A549 treated with CORT108297 at 1 μM for 4 hours (cell line): ENCODE measurements at places on chromosomes 7 and 10. TPM values are rescaled to one million over a fixed set of nuclear protein-coding genes. Genes with fewer than 3 reads are reported as not detected.

The NKX2-3 gene
- 0.06 to 0.11 TPM in 2 of 5 replicates, not detected in the others for total RNA-seq

The MALRD1 gene
- total RNA-seq = not detected in 5 replicates

The SORCS1 gene
- total RNA-seq = not detected in 5 replicates

The EGFR gene
- 85.3 to 136 TPM (median 112 TPM) in 5 replicates for total RNA-seq

The SYPL1 gene
- 84.4 to 102 TPM (median 90.9 TPM) in 5 replicates for total RNA-seq

The CTNNA3 gene
- not detected in 5 replicates for total RNA-seq
